ENCODE measurements at places on chromosomes 16 and 17.

DNA sequence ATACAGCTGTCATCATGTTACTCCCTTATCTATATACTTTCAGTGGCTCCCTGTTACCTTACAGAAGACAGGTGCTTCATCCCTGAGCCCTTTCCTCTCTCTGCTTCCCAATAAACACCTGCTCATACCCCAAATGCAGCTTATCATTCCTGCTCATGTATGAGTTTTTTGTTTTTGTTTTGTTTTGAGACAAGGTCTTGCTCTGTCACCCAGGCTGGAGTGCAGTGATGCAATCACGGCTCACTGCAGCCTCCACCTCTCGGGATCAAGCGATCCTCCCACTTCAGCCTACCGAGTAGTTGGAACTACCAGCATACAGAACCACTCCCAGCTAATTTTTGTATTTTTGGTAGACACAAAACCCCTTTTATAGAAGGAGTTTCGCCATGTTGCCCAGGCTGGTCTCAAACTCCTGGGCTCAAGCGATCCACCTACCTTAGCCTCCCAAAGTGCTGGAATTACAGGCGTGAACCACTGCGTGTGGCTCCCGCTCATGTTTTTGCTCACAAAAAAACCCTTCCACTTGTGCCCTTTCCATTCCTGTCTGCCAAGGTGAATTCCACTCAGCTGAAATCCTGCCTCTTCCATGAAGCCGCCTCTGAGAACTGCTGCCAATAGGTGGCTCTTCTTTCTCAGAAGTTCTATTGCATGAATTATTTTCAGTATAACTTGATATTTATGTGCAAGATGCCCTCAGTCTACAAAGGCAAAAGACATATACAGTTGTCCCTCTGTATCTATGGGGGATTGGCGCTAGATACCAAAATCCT is 7.9 kb upstream of the RNF157 start:
- no peak for DNase-seq

- DNase-seq = no peak
Measured at GRCh38 chr17:63573634-63574033, 23.4 kb downstream of the DCAF7 start.

GRCh38 chr16:3935921-3936320 is 55.4 kb upstream of the CREBBP start:
- DNase-seq = no peak

- DNase-seq = no peak
Measured at GRCh38 chr17:73064084-73064938, 28.2 kb downstream of the SLC39A11 start.

GRCh38 chr17:33164169-33164881 is 128.8 kb downstream of the ASIC2 start:
- no peak for DNase-seq

- no peak for DNase-seq
Measured at GRCh38 chr16:82033006-82033405, 2.0 kb upstream of the HSD17B2 start.

- DNase-seq = no peak
Measured at GRCh38 chr16:3215601-3216262, 19.2 kb downstream of the ZNF200 start.

DNA sequence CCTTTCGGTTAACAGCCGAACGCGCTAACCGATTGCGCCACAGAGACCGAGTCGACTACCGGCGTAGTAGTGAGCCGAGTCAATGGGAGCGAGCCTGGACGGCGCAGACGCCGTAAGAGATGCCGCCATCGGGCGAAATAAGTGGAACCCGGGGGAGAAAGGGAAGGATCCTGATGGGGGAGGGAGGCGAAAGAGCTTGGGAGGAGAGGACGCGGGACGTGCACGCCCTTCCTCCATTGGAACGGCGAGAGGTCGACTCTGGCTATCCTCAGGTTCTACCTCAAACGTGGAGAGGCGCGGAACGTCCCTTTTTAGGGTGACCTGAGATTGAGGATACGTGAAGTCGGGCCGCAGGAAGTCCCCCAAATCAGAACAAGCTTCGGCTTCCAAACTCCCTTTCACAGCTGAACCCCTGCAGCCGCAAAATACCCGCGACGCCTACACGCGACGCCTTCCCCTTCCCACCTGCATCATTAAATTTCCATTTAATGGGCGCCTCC is 683 bp upstream of the PSMB3 start:
- peak; percentile 88 for DNase-seq

DNA sequence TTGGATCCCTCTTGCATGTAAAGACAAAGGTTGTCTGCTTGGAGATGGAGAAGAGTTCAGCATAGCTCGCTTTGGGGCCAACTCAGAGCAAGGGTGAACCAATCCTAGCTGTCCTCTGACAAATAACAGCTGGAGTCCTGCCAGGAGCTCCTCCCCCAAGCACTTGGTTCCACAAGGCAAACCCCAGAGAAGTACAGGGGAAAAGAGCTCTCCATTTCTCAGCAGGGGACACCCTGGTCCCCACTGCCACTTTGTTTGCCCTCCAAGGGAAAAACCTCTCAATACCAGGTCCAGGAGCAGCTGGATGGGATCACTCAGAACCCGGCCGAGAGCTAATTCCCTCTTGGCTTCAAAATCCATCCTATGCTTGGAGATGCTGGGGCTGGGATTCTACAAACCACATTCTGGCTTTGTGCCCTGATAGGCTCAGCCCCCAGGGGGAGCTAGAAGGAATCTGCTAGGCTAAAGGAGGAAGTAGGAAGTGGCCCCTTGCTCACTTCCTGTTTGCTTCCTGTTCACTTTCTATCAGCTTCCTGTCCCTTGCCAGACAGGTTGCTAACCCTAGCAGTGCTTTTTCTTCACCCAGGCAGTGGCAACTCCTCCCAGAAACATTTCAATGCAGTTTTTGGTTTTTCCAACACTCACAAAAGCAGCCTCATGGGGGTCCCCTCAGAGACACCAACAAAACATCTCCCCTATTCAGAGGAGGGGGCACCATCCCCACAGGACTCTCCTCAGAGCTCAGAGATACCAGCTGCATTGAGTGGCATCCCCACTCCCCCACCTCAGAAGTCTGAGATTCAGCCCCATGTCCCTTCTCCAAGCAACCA is 30.7 kb downstream of the CDRT4 start:
- DNase-seq = peak; percentile 80
